Progenitor cell of endocrine pancreas (in vitro differentiated cells): ENCODE measurements at places on chromosomes 2 and 18. TPM values are rescaled to one million over a fixed set of nuclear protein-coding genes. Genes with fewer than 3 reads are reported as not detected.
A peak's percentile ranks its signal among the peaks of the same experiment; 100 is the strongest.

DNA sequence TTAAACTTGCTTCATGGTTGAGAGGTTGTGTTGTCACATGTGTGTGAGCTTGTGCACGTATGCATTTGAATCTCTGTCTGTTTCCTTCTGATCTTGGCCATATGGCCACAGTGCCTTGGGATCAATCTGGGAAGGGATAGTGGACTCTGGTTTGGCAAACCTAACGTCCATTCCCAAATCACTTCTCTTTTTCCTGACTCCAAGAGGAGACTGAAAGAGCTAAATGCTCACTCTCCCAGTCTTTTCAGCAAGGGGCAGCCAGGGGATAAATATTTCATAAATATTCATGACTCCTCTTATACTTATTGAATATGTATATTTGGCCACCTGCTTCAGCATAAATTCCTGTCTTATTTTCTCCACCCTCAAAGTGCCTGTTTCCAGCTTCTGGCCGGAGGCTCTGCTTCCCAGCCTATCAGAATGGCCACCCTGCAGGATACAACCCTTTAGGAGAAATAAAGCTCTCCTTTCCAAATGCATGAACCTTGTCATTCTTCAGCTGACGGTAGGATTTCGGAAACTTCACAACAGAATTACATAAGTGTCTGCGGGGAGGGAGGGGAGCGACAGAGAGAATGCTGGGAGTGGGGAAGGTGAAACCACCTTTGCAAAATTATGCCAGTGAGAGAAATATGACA is 112.2 kb upstream of the COPS8 start:
- H3K4me3 ChIP-seq: no peak overlapping the region
- peaks cover 27% of the 10 kb centered on the region for H3K4me1 ChIP-seq
- peaks cover 44% of the 10 kb centered on the region for H3K27me3 ChIP-seq
- DNase-seq: no peak
- H3K36me3 ChIP-seq: no peaks in the 10 kb centered on the region
- H3K27ac ChIP-seq: no peak overlapping the region

GRCh38 chr2:229714080-229714735 is at the start of gene DNER:
Gene DNER, minus strand, starts transcription at chr2:229714555. Its CDS starts 132 bp downstream, at chr2:229714423.
- peak within 1 kb of the TSS; percentile 84 for H3K27ac ChIP-seq
- H3K4me3 ChIP-seq: peak within 1 kb of the TSS; percentile 60
- peaks cover 4% of the 10 kb centered on the region for H3K4me1 ChIP-seq
- peaks cover 83% of the 10 kb centered on the region for H3K27me3 ChIP-seq

DNA sequence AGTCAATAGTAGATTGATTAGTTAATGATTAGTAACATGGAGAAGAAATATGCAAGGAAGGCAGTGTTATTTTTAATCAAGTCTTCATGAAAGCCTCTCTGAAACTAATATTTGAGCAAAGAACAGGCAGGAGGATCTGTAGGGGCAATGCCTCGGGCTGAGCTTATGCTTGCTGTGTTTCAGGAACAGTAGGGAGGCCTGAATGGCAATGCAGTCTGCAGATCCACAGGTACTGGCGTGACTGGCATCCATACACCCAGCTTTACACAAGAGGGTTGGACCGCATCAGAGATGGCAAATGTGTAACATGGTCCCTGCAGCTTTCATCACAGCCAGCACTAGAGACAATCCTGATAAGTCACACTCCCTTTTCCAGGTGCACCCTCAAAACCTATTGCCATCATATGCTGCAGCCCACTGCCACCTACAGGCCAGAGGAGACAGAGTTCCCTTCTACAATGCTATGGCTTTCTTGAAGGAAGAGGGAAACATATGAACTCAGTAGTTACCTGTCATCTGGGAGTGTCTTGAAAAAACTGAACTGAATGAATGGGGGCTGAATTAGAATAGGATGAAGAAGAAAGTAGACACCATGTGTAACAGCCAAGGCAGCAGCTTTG is 582.4 kb upstream of the RAB6C start:
- H3K36me3 ChIP-seq: no peaks in the 10 kb centered on the region
- no peak overlapping the region for H3K4me3 ChIP-seq
- H3K4me1 ChIP-seq: no peaks in the 10 kb centered on the region
- peaks cover 3% of the 10 kb centered on the region for H3K27me3 ChIP-seq
- no peak overlapping the region for H3K27ac ChIP-seq

The EVX2 gene
- not detected in 2 replicates for total RNA-seq

GRCh38 chr2:40101131-40101575 is 322.1 kb upstream of the THUMPD2 start:
- DNase-seq: no peak
- no peaks in the 10 kb centered on the region for H3K27me3 ChIP-seq
- no peak overlapping the region for H3K4me3 ChIP-seq
- peaks cover 19% of the 10 kb centered on the region for H3K4me1 ChIP-seq
- peak overlapping the region; percentile 4 for H3K27ac ChIP-seq

The NPAS2 gene
- 0.84 and 1.00 TPM in 2 replicates for total RNA-seq

The KIAA1328 gene
- 12.4 and 15.9 TPM in 2 replicates for total RNA-seq

The CDH7 gene
- 6.5 and 9.2 TPM in 2 replicates for total RNA-seq

GRCh38 chr18:23281626-23282436 is 146.5 kb downstream of the CABLES1 start:
- no peak overlapping the region for H3K4me3 ChIP-seq
- DNase-seq: no peak
- H3K27me3 ChIP-seq: peaks cover 24% of the 10 kb centered on the region
- H3K4me1 ChIP-seq: peaks cover 10% of the 10 kb centered on the region
- no peak overlapping the region for H3K27ac ChIP-seq

DNA sequence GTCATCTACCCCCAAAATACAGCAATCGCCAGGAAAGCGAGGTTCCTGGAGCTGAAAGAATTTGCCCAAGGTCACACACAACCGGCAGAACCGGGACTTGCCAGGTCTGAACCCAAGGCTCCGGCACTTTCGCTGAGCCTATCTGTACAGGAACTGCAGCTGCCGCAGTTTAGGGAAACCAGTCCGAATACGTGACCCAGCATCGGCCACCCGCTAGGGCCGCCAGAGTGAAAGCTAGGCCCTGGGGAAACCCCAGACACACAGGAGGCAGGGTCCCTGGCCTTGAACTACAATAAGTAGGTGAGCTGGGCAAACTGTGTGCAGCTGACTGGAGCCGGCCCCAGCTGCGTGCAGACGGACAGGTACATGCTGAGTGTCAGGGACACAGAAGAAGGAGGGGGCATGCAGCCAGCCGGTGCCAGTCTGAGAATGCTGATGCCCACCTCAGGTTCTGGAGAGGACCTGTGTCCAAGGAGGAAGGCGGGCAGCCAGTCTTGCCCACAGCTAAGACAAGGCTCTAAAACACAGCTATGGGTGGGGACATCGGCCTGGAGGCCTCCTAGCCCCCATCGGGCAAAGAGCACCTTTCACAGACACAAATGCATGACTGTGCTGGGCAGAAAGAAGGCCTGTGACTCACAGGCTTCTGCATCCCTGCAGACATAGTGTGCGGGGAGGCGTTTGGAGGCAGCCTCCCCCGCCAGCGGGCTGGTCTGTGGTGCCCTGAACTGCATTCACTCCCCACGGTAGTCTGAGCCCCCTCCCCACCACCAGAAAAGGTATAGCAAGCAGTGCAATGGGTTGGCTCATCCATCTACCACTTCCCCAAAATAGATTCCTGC is 107.4 kb upstream of the ID2 start:
- H3K27me3 ChIP-seq: no peaks in the 10 kb centered on the region

GRCh38 chr18:24657444-24657842 is 197.0 kb downstream of the HRH4 start:
- H3K4me1 ChIP-seq: peaks cover 23% of the 10 kb centered on the region
- H3K36me3 ChIP-seq: no peaks in the 10 kb centered on the region
- H3K27me3 ChIP-seq: peaks cover 10% of the 10 kb centered on the region
- H3K27ac ChIP-seq: no peak overlapping the region
- H3K4me3 ChIP-seq: no peak overlapping the region

The FNDC4 gene
- total RNA-seq: 10.2 and 12.2 TPM in 2 replicates

GRCh38 chr2:75561566-75562512 is 1.1 kb upstream of the EVA1A start:
- H3K27ac ChIP-seq: peak overlapping the region; percentile 95
- H3K4me3 ChIP-seq: peak overlapping the region; percentile 95
- peaks cover 15% of the 10 kb centered on the region for H3K4me1 ChIP-seq
- no peak for DNase-seq
- H3K27me3 ChIP-seq: peaks cover 9% of the 10 kb centered on the region
- H3K36me3 ChIP-seq: no peaks in the 10 kb centered on the region
